ENCODE measurements at places on chromosomes 6 and 20.

DNA sequence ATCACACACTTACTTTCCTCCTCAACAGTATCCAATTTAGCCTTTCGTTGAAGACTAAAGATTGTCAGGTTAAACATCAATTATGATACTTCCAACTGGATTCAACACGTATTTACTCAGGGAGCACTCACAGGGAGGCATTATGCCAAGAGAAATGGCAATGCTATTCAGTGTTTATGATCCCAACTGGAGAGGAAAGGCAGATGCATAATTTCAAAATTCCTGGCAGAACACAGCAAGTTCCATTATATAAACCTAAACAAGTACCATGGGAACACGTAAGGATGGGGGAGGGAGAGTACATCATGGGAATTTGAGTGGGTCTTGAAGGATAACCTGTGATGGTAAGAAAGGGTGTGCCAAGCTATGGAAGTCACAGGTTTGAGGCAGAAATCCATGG lies 112.7 kb downstream of the ISM1 start:
- no peak overlapping the region for H3K4me3 ChIP-seq
- no peak for DNase-seq
- no peaks in the 10 kb centered on the region for H3K36me3 ChIP-seq
- H3K27me3 ChIP-seq = no peaks in the 10 kb centered on the region
- no peak overlapping the region for H3K27ac ChIP-seq
- no peaks in the 10 kb centered on the region for H3K4me1 ChIP-seq

DNA sequence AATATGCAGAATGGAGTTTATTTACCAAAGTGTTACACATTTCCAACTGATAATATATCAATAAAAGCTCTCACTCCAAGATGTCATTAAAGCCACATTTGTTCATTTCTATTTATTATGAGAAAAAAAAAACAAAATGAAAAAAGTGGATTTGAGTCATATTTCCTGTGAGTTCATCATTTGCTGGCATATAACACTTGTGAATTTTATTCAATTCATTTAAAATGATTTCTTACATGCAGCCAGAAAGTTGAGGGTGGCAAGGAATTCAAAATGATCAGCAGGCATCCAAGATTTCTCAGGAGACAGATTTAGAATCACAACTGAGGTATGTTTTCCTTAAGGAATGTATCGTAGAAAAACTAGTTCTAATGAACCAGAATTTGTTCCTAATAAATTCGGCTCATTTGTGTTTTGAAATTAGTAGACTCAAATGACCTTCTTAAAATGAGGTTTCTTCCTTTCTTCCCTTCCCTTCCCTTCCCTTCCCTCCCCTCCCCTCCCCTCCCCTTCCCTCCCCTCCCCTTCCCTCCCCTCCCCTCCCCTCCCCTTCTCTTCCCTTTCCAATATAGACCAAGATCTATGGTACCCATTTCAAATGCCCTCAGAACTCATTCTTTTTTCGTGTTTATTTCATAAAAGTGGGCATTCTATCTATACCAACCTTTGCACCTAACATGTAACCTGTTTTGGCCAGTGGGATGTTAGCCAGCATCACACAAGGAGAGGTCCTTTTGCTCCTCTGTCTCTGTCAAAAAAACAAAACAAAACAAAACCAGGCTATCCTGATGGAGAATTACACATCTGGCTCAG lies 357.9 kb upstream of the TSHZ2 start:
- H3K4me3 ChIP-seq = no peak overlapping the region
- H3K27me3 ChIP-seq = no peaks in the 10 kb centered on the region
- H3K27ac ChIP-seq = no peak overlapping the region
- H3K36me3 ChIP-seq = no peaks in the 10 kb centered on the region
- no peak for DNase-seq

DNA sequence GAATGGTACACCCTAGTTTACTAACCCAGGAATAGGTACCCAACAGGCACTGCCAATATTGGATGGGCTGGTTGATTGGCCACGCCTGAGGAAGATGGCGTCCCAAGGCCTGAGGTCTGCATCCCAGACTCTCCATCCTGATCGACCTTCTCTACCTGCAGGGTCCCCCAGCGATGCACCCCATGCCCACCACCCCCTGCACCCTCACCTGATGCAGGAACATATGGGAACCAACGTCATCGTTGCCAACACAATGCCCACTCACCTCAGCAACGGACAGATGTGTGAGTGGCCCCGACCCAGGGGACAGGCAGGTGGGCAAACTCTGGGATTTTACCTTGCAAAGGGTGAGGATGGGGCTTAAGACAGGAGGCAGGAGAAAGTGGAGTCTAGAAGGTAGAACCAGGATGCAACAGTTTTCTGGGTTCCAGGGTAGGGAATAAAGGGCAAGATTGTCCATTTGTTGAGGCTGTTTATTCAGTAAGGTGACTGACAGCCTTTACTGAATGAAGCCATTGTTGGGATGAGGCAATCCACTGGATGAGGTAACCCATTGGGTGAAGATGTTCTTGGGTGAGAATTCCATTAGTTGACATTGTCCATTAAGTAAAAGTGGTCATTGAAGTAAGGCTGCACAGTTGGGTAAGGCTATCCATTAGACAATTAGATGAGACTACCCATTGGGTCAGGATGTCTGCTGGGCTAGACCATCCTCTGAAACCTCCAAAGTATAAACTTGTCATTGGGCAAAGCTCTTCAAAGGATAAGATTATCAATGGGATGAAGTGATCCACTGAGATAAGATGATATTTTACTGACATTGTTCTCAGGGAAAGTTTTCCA lies 47.3 kb upstream of the TTPAL start:
- no peak overlapping the region for H3K4me3 ChIP-seq
- no peaks in the 10 kb centered on the region for H3K4me1 ChIP-seq
- peaks cover 7% of the 10 kb centered on the region for H3K27me3 ChIP-seq
- DNase-seq = no peak

GRCh38 chr6:142671791-142672190 lies 273.2 kb downstream of the HIVEP2 start:
- H3K4me1 ChIP-seq = peaks cover 9% of the 10 kb centered on the region
- no peak for DNase-seq
- no peaks in the 10 kb centered on the region for H3K36me3 ChIP-seq
- no peak overlapping the region for H3K27ac ChIP-seq
- no peak overlapping the region for H3K4me3 ChIP-seq
- no peaks in the 10 kb centered on the region for H3K27me3 ChIP-seq

DNA sequence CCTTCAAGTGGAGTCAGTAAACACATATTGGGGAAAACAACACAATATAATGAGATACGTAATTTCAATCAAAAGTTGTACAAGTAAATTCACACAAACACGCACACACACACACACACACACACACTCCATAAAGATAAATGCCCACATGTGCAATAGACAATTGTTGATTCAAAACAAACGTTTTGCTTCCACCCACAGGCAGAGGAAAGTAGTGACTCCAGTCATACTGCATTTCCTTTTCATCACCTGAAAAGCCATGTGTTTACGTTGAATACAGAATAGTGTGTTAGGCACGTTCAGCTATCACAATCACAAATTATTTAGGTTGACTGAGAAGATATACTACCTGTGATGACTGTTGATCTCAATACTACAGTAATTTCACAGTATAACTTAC lies 443.8 kb upstream of the MANEA start:
- H3K27ac ChIP-seq = no peak overlapping the region
- H3K4me3 ChIP-seq = no peak overlapping the region
- H3K27me3 ChIP-seq = peaks cover 1% of the 10 kb centered on the region
- peak; percentile 6 for DNase-seq

DNA sequence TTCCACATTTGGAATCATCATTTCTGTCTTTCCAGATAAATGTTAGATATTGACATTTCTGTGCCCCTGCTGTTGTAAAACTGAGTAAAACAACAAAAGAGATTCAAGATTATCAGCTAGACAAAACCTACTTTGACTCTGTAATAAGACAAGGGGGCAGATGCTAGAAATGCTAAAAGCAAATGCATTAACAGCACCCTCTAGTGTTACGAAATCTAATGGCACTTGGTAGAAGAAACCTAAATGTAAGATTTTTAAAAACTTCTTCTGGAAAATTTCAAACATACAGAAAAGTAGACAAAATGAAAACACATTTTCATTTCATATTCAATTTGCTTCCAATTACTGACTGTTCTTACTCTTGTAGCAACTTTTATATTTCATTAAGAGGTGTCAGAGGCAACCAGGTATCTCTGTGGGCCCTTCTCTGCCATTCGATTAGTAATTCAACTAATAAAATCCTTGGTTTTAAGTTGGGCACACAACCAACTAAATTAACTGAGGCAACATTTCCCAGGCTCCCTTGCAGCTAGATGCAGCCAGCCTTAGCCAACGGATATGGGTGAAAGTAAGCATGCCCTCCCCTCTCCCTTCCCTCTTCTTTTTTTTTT lies 45.0 kb downstream of the SLC23A2 start:
- peaks cover under 1% of the 10 kb centered on the region for H3K27me3 ChIP-seq
- no peak for DNase-seq
- H3K27ac ChIP-seq = no peak overlapping the region
- H3K36me3 ChIP-seq = peaks cover 6% of the 10 kb centered on the region
- H3K4me1 ChIP-seq = peaks cover 12% of the 10 kb centered on the region

DNA sequence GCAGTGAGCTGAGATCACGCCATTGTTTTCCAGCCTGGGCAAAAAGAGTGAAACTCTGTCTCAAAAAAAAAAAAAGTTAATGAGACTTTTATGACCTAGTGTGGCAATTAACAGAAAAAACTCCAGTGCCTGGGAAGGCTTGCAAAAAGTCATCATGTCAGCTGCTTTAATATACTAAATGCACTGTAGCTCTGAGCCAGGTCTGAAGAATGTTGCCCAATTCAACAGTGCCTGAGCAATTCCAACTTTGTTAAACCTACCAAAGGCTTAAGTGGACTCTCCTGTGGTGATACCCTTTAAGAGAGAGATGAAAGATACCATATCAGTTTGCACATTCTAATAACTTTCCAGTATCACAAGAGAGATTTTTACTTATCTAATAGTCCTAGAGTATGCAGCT lies 6.5 kb upstream of the ROS1 start:
- no peak for DNase-seq
- no peak overlapping the region for H3K27ac ChIP-seq
- H3K36me3 ChIP-seq = no peaks in the 10 kb centered on the region
- H3K4me1 ChIP-seq = no peaks in the 10 kb centered on the region
- no peak overlapping the region for H3K4me3 ChIP-seq
- H3K27me3 ChIP-seq = no peaks in the 10 kb centered on the region

- no peak overlapping the region for H3K27ac ChIP-seq
- H3K27me3 ChIP-seq = peaks cover 2% of the 10 kb centered on the region
- H3K4me3 ChIP-seq = no peak overlapping the region
These were observed 26.5 kb upstream of the GFOD1 start for GRCh38 chr6:13513626-13514502.

DNA sequence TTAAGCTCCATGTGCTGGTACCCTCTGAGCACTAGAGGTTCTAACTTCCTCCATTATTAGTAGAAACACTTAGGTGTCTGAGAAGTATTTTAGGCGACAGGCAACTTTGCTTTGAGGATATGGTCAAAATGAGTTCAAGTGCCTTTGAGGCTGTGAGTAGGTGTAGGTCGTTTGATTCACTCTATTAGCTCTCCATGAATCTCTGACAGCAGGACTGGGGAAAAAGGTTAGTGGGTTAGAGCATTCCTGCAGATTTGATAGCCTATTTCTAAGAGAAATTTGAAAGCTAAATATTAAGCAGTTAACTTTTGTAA lies 45.9 kb downstream of the IGF2R start:
- no peak overlapping the region for H3K4me3 ChIP-seq
- DNase-seq = no peak
- peaks cover 2% of the 10 kb centered on the region for H3K27me3 ChIP-seq
- H3K4me1 ChIP-seq = no peaks in the 10 kb centered on the region

GRCh38 chr6:18206591-18206990 lies 51.4 kb downstream of the KDM1B start:
- H3K27me3 ChIP-seq = no peaks in the 10 kb centered on the region
- H3K36me3 ChIP-seq = peaks cover 20% of the 10 kb centered on the region
- no peak overlapping the region for H3K27ac ChIP-seq
- DNase-seq = no peak
- no peak overlapping the region for H3K4me3 ChIP-seq

GRCh38 chr20:32589256-32589655 lies 4.1 kb upstream of the NOL4L start:
- H3K27ac ChIP-seq = no peak overlapping the region
- H3K4me3 ChIP-seq = no peak overlapping the region
- peaks cover 7% of the 10 kb centered on the region for H3K4me1 ChIP-seq
- no peaks in the 10 kb centered on the region for H3K36me3 ChIP-seq
- peaks cover 22% of the 10 kb centered on the region for H3K27me3 ChIP-seq
- DNase-seq = no peak

GRCh38 chr6:119283979-119284545 lies 65.5 kb downstream of the MAN1A1 start:
- H3K4me3 ChIP-seq = no peak overlapping the region
- H3K27ac ChIP-seq = no peak overlapping the region
- H3K4me1 ChIP-seq = peaks cover 17% of the 10 kb centered on the region
- peaks cover 3% of the 10 kb centered on the region for H3K27me3 ChIP-seq
- DNase-seq = no peak

GRCh38 chr20:38804682-38805501 lies 605 bp upstream of the PPP1R16B start:
- H3K4me1 ChIP-seq = peaks cover 40% of the 10 kb centered on the region
- H3K36me3 ChIP-seq = peaks cover 13% of the 10 kb centered on the region
- H3K27ac ChIP-seq = peak overlapping the region; percentile 100
- H3K4me3 ChIP-seq = peak overlapping the region; percentile 87

GRCh38 chr6:89874438-89874837 lies 19.8 kb upstream of the GJA10 start:
- H3K36me3 ChIP-seq = no peaks in the 10 kb centered on the region
- H3K27me3 ChIP-seq = peaks cover 1% of the 10 kb centered on the region
- DNase-seq = no peak
- no peak overlapping the region for H3K27ac ChIP-seq
- H3K4me3 ChIP-seq = no peak overlapping the region
- no peaks in the 10 kb centered on the region for H3K4me1 ChIP-seq

DNA sequence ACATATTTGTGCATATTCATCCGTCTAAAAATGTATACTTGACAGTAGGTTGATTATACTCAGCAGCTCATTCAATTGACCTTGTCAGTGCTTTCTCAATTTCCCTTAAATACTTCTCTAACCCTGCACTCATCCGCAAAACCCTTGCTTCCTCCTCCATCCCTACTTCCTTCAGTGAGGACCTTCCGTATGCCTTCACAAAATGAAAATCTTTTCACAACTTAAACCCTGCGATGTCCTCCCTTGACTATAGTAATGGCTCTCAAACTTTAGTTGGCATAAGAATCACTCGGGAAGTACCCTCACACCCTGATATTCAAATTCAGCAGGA lies 5.2 kb downstream of the MBOAT1 start:
- DNase-seq = no peak
- H3K4me3 ChIP-seq = no peak overlapping the region
- peaks cover 8% of the 10 kb centered on the region for H3K27me3 ChIP-seq

DNA sequence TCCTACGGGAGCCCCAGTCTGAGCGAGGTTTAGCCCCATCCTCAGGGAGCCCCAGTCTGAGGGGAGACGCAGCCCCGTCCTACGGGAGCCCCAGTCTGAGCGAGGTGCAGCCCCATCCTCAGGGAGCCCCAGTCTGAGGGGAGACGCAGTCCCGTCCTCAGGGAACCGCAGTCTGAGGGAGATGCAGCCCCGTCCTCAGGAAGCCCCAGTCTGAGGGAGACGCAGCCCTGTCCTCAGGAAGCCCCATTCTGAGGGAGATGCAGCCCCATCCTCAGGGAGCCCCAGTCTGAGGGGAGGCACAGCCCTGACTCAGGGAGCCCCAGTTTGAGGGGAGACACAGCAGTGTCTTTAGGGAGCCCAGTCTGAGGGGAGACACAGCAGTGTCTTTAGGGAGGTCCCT lies 27.9 kb downstream of the VEGFA start:
- H3K4me3 ChIP-seq = no peak overlapping the region
- H3K27me3 ChIP-seq = peaks cover 4% of the 10 kb centered on the region
- DNase-seq = no peak
- H3K27ac ChIP-seq = no peak overlapping the region
- peaks cover 3% of the 10 kb centered on the region for H3K36me3 ChIP-seq
